Stimulated activated CD4-positive, alpha-beta T cell treated with anti-CD3 and anti-CD28 coated beads, Interleukin-1b, Interleukin-23, amount 100 ng/mL, for 1 hour (primary cell): ENCODE measurements at places on chromosomes 4 and X.

- peak; percentile 53 for DNase-seq
These were observed at the start of gene CFAP97 for GRCh38 chr4:185203486-185204237. Gene CFAP97 (minus strand): TSS chr4:185204000. CDS start chr4:185191196, 12,804 bp downstream.

GRCh38 chr4:48681856-48682255, 98.2 kb downstream of the FRYL start:
- DNase-seq, result no peak

- no peak for DNase-seq
These were observed 220.7 kb upstream of the EMCN start for GRCh38 chr4:100738196-100739165.

DNA sequence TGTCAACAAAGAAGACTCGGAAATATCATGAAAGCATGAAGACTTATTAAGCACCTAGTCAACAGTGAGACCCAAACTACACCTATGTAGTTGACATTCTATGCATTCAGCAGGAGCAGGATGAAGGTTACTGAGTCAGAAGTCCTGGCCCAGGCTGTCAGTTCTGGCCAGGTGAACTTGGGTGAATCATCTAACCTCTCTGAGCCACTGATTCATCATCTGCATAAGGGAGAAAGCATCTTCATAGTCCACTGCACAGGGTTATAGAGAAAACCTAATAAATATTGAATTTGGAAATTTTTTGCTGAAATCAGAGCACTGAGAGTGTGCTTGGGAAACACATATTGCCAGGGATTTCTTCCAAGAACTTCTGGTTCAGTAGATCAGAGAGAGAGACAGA, 296.0 kb upstream of the SFRP2 start:
- DNase-seq, result no peak

DNA sequence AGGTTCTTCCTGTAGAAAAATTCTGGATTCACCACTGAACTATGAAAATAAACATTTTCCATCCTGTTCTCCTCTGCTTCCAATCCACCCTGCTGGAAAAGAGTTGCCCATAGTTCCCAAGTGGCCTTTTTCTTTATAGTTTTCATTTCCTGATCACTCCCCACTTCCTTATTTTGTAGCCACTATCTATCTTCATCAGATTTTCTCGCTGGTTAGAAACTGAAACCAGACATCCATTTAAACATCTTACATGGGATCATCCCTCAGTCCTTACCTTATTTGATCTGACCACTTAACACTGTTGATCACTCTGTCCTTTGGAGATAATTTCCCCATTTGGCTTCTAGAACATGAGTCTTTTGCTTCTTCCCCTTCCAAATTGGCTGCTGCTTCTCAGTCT, 42.2 kb upstream of the SCOC start:
- DNase-seq, result no peak

DNA sequence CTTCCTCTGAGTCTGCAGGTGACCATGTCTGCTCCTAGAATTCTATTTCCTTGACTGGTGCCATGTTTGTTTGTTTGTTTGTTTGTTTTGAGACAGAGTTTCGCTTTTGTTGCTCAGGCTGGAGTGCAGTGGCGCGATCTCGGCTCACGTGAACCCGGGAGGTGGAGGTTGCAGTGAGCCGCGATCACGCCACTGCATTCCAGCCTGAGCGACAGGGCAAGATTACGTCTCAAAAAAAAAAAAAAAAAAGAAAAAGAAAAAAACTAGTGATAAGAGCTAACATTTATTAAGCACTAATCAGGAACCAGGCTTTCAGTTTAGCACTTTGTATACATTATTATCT, 7.2 kb downstream of the SAT1 start:
- DNase-seq, result no peak

GRCh38 chrX:2351999-2352995, 148.5 kb downstream of the DHRSX start:
- DNase-seq, result no peak

- DNase-seq, result no peak
These were observed 168.9 kb downstream of the CBR4 start for GRCh38 chr4:168841000-168841671.

- DNase-seq, result no peak
These were observed 14.7 kb downstream of the SORCS2 start for GRCh38 chr4:7206911-7207567.

- DNase-seq, result no peak
These were observed 42.7 kb upstream of the ZCCHC12 start for GRCh38 chrX:118780911-118781310.

GRCh38 chr4:39170301-39170700, 12.0 kb upstream of the WDR19 start:
- no peak for DNase-seq

DNA sequence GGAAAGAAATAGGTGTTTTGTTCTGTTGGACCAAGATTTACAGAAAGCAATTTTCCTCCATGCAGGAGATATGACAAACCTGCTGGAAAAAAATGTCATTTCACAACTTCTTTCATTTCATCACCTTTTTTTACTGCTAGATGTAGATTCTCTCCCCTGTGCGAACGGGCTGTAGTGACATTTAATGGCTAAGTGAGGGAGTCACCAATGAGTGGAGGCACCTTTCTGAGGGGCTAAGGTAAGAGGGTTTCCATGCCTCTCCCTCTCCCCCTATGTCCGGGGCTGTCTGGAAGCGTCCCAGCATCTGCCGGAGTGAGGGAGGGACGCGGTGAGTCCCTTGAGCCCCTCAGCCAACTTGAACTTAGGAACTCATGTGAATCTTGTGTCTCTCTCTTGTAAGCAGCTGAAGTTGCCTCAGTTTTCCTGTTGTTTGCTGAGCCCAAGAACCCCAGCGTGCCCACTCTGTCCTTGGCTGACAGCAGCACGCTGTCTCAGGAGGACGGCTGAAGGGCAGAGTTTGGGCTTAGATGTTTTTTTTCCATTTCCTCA, 42.3 kb downstream of the DCTD start:
- DNase-seq, result no peak

DNA sequence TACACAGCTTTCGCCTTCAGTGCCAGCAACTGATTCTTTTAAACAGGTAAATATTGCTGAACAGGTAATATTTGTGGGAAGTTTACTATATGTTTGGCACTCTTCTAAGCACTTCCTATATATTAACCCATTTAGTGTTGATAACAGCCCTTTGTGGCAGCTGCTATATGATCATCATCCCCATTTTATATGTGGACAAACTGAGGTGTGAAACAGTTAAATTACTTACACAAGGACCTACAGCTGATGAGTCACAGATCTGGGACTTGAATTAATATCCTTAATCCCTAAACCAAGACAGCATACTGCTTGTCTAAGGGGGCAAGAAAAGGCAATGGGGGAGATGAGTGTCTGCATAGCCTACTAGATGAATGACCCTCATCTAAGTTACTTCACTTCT, 2.9 kb downstream of the SMIM20 start:
- DNase-seq, result no peak

GRCh38 chr4:48180234-48180633, 46.2 kb upstream of the TXK start:
- DNase-seq, result no peak

- DNase-seq, result no peak
These were observed 19.6 kb downstream of the FGFR3 start for GRCh38 chr4:1812720-1813119.

- DNase-seq, result no peak
These were observed 35.3 kb upstream of the DCX start for GRCh38 chrX:111447298-111447697.
